Effector memory CD8-positive, alpha-beta T cell (primary cell): ENCODE measurements at places on chromosomes 2 and 18.

DNA sequence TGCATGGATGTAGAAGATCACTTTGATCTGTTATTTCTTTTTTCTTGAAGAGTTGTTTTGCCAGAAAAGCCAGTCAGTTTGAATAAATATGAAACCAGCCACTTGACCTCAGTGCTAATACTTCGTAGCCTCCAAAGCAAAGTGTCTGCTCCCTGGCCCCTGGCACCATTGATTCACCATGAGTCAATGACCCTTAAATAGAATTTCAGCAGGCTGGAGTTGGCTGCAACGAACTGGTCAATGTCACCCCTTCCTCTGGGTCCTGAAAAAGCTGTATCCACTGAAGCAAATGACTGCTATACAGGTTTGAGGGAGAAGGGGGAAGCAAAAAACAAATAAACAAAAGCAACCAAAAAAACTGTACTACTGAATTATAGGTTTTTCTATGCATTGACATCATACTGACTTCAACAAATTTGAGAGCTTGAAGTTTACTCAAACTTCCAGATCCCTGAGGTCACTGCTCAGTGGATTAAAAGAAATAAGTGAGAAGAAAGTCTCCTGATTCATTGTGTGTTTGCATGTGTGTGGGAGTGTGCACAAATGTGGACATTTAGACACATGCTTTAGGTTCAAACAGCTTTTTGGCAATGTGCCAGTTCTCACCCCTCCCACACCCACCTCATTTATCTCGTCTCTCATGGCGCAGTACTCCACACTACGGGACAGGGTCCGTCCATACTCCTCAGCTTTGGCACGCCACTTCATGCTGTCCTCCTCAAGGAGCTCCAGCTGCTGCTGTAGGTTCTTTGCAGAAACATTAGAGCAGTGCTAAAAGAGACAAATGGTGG is 58.1 kb upstream of the TTN start:
- DNase-seq: no peak

- no peak for DNase-seq
Measured at GRCh38 chr18:59200787-59201186, 19.2 kb upstream of the GRP start.

DNA sequence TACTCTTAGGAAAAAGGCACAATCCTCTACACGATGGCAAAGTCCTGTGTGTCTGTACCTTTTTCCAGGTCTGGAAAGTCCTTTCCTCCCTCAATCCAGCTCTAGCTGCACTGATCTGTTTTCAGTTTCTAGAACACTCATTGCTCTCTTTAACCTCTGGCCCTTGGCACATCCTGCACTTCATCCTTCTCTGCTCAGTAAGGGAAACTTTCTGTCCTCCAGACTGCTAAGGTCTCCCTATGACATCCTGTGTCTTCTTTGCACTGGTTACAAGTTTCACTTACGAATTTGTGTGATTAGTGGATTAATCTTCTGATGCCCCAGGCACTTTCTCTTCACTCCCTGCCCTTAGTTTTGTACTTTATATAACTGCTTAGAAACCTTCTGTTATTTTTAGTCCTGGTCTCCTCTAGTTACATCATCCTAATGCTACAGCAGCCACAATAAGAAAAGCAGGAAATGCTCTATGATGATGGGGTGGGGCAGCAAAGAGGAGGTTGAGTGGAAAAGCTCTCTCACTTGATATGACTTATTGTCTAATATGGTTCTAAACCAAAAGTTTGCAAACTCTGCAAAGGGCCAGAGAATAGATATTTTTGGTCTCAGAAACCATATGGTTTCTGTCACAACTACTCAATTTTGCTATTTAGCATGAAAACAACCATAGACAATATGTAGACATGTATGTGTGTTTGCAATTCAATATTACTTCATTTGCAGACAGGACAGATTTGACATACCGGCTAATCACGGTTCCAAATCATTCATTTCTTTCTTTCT is 568.2 kb downstream of the THSD7B start:
- no peak for DNase-seq

DNA sequence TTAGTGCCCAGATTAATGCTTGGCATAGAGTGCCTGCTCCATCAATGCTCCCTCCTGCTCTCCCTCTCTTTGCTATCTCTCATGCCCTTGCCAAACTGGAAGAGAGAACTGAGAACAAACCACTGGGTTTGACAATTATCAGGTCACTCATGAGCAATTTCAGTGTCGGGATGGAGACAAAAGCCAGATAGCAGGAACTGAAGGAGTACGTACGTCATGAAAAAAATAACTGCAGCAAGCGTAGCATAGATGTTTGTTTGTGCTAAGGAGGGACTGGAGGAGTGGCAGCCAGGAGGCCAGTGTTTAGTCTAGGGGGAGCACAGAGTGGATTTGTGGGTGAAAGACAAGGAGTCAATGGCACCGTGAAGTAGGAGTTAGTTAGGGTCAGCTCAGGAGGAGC is 113.3 kb downstream of the POLE4 start:
- DNase-seq: no peak

- no peak for DNase-seq
Measured at GRCh38 chr2:112813280-112813966, 23.2 kb downstream of the IL1B start.

DNA sequence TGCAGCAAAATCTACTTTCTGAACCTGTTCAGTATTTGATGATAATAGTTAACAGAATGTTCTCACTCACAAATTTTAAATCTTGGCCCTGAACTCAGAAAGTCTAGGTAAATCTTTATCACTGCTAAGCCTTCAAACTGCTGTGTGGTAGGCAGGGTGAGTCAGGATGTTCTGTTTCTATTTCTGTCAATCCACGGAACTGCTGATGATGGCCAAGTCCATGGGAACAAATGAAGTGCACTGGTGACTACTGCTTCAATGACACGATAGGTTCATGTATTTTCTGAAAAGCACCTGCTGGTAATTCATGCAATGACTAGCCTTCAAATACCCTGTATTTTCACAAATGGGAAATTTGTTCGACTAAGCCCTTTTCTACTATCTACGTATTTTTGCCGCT is 14.2 kb downstream of the NIFK start:
- DNase-seq: no peak

DNA sequence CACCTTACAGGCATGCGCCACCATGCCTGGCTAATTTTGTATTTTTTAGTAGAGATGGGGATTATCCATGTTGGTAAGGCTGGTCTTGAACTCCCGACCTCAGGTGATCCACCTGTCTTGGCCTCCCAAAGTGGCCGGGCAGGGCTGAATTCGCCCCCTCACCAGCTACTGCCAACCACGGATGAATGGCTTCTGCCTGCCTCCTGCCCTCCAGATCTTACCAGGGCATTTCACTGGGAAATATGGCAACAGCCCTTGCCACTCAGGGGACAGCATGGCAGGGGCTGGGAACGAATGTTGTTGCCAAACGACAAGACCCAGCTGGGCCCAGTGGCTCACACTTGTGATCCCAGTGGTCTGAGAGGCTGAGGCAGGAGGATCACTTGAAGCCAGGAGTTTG is 1.8 kb upstream of the ALPP start:
- DNase-seq: no peak

DNA sequence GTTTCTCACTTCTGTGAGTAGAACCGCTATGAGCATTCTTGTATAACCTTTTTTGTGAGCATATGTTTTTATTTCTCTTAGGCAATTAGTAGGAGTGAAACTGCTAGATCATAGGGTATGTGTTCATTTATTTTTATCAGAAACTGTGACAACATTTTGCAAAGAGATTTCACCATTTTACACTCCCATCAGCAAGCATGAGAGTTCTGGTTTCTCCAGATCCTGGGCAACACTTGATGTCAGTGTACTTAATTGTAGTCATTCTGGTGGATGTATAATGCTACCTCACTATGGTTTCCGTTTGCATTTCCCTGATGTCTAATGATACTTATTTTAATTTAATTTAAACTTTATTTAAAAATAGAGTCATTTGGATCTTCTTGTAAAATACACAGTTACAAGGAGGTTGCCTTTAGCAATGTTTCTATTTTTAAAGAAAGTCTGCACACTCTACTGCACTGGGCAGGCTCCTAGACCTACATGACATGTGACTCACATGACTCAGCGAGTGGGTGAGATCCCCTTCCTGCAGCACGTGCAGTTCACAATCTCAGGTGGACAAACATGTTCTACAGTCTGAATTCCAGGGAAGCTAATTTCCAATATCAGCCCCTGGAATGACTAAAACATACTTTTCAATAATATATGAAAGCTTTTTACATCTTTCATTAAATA is 127.0 kb upstream of the BCL2L11 start:
- DNase-seq: no peak

GRCh38 chr2:169775765-169776164 is 22.9 kb upstream of the SSB start:
- DNase-seq: no peak

DNA sequence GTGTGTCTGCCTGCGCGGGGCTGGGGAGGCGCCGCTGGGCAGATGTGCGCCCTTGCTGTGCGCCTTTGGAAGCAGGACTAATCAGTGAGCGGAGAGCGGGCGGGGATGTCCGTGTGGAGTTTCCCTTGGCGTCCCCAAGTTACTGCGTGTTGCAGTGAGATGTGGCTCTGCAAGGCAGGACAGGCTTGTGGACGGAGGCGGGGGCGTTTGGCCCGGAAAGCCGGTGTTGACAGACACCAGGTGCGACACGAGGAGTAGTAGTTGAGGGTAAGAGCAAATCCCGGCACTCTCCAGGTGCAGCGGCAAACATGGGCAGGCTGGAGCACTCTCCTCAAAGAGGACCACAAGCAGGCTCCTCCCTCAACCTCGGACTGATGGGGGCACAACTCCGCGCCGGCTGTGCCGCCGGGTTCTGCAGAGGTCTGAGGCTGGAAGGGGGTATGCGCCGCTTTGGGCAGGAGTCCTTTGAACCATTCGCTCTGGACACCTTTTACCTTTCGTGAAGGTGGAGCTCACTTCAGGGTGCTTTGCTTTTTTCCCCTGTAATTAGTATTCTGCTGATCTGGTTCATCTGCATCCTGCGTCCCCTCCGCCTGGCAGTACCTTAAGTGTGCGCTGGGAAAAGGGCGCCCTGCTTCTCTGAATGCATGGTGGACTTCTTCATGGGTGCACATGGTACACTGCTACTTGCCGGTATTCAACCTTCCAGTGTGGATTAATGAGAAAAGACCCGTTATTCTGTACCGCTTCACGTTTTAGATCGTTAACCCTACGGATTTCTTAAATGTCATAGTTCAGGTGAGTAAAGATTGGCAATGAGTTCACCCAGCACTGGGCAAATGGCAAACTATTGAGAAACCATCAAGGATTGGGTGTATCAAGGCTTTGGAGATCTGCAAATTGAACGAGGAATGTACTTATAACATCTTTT is 608 bp downstream of the CDH7 start:
- no peak for DNase-seq

DNA sequence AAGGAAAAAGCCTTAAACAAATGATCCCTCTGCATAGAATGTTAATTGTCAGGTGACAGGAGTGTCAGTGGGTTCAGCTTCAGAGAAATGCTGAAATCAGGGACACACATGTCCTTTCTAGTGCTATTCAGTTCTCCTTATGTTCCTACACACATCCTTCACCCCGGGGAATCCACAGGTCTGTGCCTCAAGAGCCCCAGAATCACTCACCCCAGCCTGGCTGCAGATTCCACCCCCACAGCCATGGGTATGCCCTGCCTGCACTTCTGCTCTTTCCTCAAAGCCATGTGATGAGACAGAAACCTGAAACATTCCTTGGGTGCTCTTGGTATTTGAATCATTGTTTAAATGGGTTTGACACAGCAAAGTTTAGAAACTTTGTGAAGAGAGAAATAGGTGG is 27.4 kb upstream of the FZD7 start:
- no peak for DNase-seq

DNA sequence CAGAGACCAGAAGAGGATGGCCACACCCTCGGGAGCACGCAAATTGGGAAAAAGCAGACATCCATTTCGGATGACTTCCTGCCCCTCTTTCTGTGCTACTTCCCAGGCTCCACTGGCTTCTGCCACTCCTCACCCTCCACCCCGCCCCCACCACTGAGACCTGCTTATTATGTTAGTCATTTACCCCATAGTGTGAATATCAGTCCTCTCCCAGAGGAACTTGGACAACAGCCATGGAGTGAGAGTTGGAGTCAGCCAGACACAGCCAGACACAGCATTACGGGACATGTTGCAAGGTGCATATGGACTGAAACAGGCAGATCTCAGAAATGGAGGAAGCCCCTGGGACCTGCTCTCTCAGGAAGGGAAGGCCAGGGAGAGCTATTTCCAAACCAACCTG is 51.8 kb downstream of the CTIF start:
- no peak for DNase-seq

GRCh38 chr2:109712746-109713145 is 81.4 kb upstream of the RGPD5 start:
- DNase-seq: no peak

DNA sequence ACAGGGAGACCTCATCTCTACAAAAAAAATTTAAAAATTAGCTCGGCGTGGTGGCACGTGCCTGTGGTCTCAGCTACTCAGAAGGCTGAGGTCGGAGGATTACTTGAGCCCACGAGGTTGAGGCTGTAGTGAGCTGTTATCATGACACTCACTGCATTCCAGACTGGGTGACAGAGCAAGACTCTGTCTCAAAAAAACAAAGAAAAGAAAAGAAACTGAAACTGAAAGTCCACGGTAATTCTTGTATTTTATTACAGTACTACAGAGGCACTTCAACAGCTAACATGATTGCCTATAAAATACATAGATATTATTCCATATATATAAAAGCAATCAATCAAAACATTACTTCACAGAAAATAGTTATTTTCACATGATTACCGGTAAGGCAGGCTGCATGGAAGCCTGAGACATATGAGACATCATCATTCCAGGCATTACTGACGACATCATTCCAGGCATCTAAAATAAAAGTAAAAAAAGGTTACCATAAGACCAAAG is 23.1 kb downstream of the PRPF40A start:
- DNase-seq: peak; percentile 23

DNA sequence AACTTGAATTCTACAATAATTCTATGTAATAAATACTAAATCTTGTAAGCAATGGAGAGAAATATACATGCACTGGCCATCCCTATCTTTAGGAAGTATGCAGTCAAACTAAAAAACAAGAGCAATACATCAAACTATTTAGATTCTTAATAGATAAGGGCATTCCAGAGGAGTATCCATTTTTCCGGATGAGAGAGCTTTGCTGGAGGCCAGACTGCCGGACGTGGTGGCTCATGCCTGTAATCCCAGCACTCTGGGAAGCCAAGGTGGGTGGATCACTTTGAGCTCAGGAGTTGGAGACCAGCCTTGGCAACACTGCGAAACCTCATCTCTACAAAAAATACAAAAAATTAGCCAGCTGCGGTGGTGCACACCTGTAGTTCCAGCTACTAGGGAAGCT is 60.8 kb downstream of the KIF5C start:
- DNase-seq: no peak
